ENCODE measurements at places on chromosomes 5 and 9. TPM values are rescaled to one million over a fixed set of nuclear protein-coding genes. Genes with fewer than 3 reads are reported as not detected.

DNA sequence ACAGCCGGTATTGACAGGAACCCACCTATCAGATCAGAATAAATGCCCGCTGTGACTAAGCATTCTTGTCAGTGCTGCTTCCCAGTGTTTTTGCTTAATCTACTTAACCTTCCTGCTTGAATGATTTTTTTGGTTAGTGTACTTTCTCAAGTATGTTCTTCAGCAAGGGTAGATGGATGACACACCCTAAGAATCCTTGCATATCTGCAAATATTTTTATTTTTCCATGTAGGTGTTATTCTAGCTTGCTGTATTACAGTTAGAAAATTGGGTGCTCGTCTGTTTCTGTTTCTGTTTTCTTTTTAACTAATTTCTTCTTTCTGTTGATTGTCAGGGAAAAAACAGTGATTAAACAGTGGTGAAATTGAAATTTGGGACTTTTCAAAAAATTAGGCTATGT lies 64.5 kb downstream of the SEC61B start:
- H3K36me3 ChIP-seq, result no peaks in the 10 kb centered on the region
- DNase-seq, result no peak
- H3K27me3 ChIP-seq, result peaks cover 2% of the 10 kb centered on the region

GRCh38 chr5:111552896-111553295 lies 40.6 kb upstream of the STARD4 start:
- no peaks in the 10 kb centered on the region for H3K27me3 ChIP-seq
- no peak overlapping the region for H3K4me3 ChIP-seq
- DNase-seq, result no peak
- H3K36me3 ChIP-seq, result no peaks in the 10 kb centered on the region
- H3K4me1 ChIP-seq, result peaks cover 2% of the 10 kb centered on the region

DNA sequence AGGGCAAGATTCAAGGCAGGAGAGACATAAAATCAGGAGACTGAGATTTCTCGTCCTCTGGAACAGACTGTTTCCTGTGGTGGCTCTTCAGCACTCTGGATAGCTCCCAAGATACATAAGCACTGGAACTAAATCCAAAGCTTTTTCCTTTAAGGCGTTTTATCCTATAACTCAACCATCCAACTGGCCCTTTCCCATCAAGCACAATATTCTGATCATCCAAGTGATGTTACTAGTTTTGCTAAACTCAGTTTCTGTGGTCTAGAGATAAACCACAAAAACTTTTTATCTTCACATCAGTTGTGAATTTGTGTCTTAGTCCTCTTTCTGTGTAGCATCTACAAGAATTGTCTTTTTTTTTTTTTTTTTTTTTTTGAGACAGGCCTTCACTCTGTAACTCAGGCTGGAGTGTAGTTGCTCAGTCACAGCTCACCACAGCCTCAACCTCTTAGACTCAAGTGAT lies 299.4 kb downstream of the COX7C start:
- H3K27ac ChIP-seq, result no peak overlapping the region
- H3K36me3 ChIP-seq, result no peaks in the 10 kb centered on the region
- H3K27me3 ChIP-seq, result no peaks in the 10 kb centered on the region
- H3K4me1 ChIP-seq, result no peaks in the 10 kb centered on the region

DNA sequence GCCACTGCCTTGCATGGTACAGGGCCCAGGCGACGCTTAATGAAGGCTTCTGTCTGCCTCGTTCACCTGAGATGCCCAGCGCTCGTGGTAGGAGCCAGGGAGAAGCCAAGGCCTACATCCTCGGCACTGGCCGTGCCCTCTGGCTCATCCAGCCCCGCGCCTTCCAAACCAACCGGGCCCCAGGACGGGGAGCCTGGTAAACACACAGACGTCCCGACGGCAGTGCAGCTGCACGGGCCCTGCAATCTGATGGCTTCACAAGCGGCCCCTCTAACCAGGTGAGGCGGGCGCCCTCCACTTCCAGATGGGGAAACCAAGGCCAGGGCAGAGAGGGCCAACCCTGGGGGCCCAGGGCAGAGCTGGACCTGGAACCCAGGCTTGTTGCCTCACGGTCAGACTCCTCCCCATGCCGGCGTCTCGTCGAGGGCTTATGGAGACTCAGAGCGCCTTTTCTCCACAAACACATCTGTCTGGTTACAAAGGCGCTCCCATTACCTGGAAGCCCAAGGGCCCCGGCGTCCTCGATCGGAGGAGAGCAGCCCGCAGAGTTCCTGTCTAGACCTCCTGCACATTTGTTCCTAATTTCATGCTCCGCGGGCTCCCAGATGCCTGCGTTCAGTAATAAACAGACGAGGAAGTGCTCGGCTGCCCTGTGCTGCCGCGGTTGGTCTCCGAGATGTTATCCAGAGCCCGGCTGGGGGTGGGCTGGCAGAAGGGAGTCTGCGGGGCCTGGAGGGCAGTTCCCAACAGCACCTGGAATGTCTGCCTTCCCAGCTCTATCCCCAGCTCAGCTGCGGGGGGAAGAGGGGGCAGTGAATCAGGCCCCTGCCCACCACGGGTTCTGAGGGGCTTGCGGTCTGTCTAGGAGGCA lies 23.5 kb downstream of the FAM163B start:
- peaks cover 34% of the 10 kb centered on the region for H3K27me3 ChIP-seq
- H3K4me1 ChIP-seq, result peaks cover 29% of the 10 kb centered on the region
- DNase-seq, result peak; percentile 50

DNA sequence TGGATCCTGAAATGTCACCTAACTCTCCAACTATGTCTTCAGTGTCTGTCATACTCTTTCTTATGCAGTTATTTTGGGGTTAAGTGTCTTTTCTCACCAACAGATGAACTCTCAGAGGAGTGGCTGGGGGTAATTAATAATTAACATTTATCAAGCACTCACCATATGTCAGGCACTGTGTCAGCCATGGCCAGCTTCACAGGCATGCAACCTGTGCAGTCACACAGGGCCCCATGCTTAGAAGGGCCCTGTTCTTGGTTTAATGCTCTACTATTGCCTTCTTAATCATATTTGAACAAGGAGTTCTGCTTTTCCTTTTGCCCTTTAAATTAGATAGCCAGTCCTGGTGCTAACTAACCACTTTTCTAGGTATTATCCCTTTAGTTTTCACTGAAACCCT lies 3.4 kb upstream of the GRPEL2 start:
- H3K36me3 ChIP-seq, result no peaks in the 10 kb centered on the region
- H3K27ac ChIP-seq, result no peak overlapping the region
- DNase-seq, result no peak
- H3K4me3 ChIP-seq, result no peak overlapping the region
- peaks cover 19% of the 10 kb centered on the region for H3K4me1 ChIP-seq

- no peaks in the 10 kb centered on the region for H3K36me3 ChIP-seq
- no peak overlapping the region for H3K27ac ChIP-seq
- no peaks in the 10 kb centered on the region for H3K27me3 ChIP-seq
- H3K4me3 ChIP-seq, result no peak overlapping the region
Observed at GRCh38 chr5:123264394-123264793, 158.8 kb downstream of the CEP120 start.

DNA sequence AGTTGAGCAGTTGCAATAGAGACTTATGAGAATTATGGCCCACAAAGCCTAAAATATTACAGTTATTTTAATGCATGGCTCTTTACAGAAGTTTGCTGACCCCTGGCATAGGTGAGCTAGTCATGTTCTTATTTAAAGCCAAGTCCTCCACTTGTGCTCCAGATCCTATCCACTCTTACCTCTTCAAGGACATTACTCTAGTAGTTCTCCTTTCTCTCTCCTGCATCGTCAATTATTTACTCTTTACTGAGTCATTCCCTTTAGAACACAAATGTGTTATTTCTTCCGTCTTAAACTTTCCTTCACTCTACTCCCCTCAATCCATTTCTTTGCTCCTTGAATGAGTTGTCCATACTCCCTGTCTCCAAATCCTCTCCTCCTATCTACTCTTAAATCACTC lies 20.6 kb upstream of the TRAF1 start:
- DNase-seq, result no peak
- H3K4me1 ChIP-seq, result peaks cover 14% of the 10 kb centered on the region
- no peaks in the 10 kb centered on the region for H3K36me3 ChIP-seq
- H3K27me3 ChIP-seq, result no peaks in the 10 kb centered on the region
- no peak overlapping the region for H3K4me3 ChIP-seq
- H3K27ac ChIP-seq, result no peak overlapping the region

DNA sequence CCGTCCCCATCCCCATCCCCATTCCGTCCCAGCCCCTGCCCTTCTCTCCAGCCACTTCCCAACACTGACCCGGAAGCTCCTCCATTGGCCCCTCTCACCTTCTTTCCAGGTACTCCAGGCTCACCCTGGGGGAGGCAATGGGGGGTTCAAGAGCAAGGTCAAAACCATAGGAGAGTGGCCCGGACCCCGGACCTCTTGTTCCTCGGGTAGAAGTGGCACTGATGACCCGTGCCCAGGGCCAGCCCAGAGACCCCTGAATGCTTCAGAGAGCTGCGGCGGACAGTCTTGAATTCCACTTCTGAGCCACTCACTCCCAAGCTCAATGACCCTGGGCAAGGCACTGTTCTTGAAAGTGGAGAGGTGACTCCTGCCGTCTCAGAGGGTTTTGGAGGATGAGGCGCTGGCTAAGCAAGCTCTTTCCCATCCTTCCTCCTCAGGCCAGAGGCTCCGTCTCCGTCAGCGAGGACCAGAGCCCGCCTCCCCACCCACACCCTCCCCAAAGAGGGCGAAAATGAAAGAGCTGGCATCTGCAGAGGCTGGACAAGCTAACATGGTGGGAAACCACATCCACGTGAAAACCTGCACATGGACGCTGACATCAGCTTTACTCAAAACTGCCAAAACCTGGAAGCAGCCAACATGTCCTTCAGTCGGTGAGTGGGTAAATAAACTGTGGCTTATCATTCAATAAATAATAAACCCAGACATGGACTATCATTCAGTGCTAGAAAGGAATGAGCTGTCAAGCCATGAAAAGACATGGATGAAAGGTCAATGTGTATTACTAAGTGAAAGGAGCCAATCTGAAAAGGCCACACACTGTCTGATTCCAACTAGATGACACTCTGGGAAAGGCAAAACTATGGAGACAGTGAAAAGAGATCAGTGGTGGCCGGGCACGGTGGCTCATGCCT lies 27.3 kb upstream of the PHYKPL start:
- no peak overlapping the region for H3K27ac ChIP-seq
- DNase-seq, result no peak
- no peaks in the 10 kb centered on the region for H3K4me1 ChIP-seq
- H3K27me3 ChIP-seq, result no peaks in the 10 kb centered on the region
- no peak overlapping the region for H3K4me3 ChIP-seq

GRCh38 chr5:59038798-59039295 lies 456.0 kb downstream of the RAB3C start:
- no peak for DNase-seq
- no peak overlapping the region for H3K27ac ChIP-seq
- H3K36me3 ChIP-seq, result no peaks in the 10 kb centered on the region
- peaks cover 20% of the 10 kb centered on the region for H3K4me1 ChIP-seq
- H3K27me3 ChIP-seq, result peaks cover 27% of the 10 kb centered on the region

DNA sequence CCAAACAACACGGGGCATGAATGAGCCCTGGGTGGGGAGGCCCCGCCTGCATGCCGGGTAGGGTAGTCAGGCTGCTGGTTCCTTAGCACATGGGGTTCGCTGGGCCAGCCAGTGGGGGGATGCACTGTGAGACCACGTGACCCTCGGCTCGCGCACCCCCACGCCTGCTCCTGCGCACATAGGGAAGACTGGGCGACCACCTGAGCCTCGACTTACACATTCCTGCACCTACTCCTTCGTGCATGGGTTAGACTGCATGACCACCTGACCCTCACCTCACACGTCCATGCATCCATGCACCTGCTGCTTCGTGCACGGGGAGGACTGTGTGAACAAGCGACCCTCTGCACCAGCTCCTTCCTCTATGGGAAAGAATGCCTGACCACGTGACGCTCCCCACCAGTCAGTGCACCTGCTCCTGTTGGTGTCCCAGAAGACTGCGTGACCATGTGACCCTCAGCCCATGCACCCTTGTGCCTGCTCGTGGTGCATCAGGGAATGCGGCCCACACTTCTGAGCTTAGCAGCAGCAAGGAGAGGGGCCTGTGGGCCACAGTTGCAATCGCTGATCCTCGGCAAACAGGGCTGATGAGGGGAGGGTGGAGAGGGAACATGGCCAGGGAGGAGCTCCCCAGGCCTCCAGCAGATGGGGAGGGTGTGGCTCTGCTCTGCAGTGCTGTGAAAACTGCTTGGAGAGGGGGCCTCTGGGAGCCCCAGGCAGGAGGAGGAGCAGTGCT lies 18.1 kb downstream of the LPCAT1 start:
- H3K27me3 ChIP-seq, result no peaks in the 10 kb centered on the region
- no peak overlapping the region for H3K4me3 ChIP-seq
- H3K36me3 ChIP-seq, result no peaks in the 10 kb centered on the region

- DNase-seq, result peak; percentile 12
- no peaks in the 10 kb centered on the region for H3K27me3 ChIP-seq
- H3K4me1 ChIP-seq, result no peaks in the 10 kb centered on the region
- no peak overlapping the region for H3K4me3 ChIP-seq
- H3K36me3 ChIP-seq, result no peaks in the 10 kb centered on the region
Observed at GRCh38 chr5:174910245-174910737, 185.9 kb downstream of the MSX2 start.

CCL28 gene
- total RNA-seq, result 16.8 TPM

POU5F2 gene
- 4.6 TPM for total RNA-seq

TICAM2 gene
- total RNA-seq, result 5.4 TPM

C5orf52 gene
- total RNA-seq, result not detected

PCDHA1 gene
- total RNA-seq, result not detected

LCN12 gene
- 1.9 TPM for total RNA-seq

KIF4B gene
- not detected for total RNA-seq

PTPDC1 gene
- 11.4 TPM for total RNA-seq

PCSK1 gene
- not detected for total RNA-seq

Data from B cell (primary cell).